ENCODE measurements at places on chromosomes 1 and 21.

GRCh38 chr1:161420763-161421455 is 53.2 kb upstream of the CFAP126 start:
- no peak for DNase-seq

DNA sequence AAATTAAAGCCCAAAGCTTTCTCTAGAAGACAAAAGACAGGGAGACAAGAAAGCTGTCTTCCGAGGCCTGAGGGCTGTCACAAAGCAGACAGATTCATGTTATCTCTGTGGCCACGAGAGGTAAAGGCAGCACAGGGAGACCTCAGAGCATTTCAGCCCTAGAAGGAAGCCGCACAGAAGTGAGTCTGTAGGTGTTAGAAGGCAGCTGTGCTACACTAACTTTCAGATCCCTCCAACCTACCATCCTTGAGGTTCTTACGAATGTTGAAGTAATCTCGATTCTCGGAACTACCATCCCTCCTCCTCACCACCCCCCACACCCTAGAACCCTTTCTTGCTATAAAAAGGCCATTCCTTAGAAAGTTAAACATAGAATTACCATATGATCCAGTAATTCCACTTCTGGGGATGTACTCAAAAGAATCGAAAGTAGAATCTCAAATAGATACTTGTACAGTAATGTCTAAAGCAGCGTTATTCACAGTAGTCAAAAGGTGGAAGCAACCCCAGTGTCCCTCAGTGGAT is 21.5 kb upstream of the LYST start:
- DNase-seq, result no peak

DNA sequence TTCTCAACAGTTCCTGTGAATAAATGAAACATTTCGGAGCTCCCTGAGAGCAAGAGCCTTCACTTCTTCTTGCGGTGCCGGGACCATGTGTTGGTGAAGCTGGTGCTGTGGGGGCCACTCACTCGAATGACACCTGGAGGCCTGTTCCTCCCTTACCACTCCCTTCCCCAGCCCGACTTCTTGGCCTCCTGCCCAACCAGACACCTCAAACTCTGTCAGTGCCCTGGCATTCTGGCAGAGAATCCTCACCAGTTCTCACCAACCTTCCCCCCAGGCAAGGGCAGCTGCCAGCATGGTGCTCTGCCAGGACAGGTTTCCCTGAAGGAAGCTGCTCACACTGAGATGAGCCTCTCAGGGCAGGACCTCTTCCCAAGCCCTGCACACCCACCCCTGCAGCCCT is 68.3 kb downstream of the MPZL1 start:
- DNase-seq, result no peak

DNA sequence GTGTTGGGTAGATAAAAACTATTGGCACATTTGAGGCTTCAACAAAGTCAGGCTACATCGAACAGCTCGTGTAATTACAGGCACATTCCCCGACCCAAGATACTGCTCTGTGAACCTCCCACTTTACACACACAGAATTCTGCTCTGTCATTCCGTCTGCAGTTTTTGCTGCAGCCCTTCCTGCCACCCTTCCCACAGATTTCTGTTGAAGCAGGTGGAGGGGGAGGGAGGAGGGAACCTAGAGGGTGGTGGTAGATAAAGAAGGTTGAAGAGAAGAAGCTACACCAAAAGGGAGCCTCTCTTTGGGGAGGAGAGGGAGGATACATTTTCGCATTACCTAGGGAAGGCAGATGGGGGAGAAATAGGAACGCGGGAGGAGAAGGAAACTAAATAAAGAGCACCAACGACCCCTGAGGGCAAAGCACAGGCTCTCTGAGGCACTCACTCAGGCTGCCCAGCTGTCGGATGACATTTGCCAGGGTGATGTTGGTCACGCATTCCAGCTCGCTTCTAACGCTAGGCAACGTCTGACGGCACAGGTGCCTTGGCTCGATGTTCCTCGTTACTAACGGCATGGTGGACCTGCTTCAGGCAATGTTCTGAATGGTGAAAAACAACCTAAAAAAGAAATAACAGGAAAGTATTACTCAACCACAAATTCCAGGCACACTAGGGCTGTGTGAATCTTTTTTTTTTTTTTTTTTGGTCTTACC is 36.0 kb downstream of the GPR3 start:
- no peak for DNase-seq

DNA sequence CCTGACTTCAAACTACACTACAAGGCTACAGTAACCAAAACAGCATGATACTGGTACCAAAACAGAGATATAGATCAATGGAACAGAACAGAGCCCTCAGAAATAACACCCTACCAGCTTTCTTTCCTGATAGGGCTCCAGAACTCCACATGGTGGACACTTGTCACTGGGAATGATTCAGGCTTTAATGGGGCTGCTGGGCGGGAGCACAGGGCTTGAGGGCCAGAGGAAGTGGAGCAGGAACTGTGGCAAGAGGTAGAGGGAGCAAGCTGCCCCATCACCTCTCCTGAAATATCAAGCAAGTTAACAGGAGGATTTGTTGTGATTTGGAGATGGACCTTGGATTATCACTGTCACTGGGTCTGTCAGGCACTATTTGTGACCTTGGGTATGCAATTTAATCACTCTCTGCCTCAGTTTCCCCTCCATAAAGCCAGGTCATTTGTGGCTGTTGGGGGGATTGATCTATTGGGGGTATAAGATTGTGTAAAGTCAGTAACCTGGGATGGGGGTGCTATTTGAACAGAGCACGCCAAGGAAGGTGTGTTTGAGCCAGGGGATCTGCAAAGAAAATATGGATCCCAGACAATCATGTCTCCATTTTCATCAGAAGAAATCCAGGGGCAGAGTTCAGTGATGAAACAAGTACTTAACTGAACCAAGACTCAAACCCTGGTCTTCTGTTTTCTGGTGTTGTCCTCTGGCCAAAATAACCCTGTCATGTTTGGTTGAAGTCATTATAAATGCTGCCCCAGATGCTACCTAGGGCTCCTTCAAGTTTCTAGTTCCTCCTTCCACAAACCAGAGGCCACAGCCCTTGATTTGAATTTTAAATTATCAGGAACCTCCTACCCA is 25.2 kb downstream of the ETS2 start:
- DNase-seq, result no peak

- no peak for DNase-seq
Observed at GRCh38 chr21:39086547-39086946, 96.7 kb downstream of the PSMG1 start.
